ENCODE measurements at places on chromosomes 3 and 15. TPM values are rescaled to one million over a fixed set of nuclear protein-coding genes. Genes with fewer than 3 reads are reported as not detected.

- no peak for DNase-seq
Measured at GRCh38 chr15:66433726-66434125, 47.0 kb downstream of the MAP2K1 start.

The SOX2 gene
- polyA plus RNA-seq = not detected

The NANOGP8 gene
- polyA plus RNA-seq = not detected

DNA sequence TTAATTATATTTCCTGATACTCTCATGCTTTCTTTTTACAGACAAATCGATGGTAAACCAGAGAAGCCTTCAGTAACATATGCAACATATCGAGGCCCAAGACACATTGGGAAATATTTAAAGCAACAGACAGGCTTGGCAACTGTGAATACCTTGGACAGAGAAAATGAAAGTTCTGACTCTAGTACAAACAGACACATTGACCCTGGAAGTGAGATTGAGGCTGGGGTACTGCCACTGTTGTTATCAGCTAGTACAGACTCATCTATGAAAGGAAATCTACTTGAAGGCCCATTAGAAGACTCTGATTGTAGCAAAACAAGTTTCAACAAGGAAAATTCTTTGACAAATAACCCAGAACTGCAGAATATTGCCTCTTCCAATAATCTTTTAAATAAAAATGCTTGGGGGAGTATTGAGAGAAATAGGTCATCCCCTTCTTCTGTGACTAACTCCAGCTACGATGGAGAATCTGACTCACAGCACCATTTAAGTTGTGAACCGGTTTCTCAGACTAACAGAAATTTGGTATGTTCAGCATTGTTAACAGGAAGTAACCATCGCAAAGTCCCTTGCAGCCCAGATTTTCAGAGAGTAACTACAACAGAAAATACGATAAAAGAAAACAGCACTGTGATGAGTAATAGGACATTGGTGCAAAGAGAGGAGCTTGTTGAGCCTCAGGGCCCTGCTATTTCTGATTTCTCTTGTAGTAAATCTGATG, 50.2 kb downstream of the CRYBG3 start:
- DNase-seq = no peak

The PRR20G gene
- not detected for polyA plus RNA-seq

DNA sequence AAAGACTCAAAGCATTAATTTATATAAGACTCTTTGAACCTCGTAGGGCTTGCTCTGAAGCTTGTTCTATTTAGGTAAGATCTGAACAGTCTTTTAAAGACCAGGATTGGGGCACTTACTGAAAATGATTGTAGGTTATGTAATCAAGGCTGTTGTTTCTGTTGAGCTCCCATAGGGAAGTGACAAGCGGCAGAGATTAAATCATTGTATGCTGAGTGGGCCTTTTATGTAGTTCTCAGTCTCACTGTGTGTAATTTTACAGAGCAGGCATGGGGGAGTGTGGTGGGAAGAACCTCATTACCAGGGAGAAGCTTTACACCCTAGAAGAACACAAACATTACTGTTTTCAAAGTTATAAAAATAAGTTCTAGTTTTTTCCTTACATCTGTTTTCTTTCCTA, 160.0 kb upstream of the SNTN start:
- DNase-seq = no peak

DNA sequence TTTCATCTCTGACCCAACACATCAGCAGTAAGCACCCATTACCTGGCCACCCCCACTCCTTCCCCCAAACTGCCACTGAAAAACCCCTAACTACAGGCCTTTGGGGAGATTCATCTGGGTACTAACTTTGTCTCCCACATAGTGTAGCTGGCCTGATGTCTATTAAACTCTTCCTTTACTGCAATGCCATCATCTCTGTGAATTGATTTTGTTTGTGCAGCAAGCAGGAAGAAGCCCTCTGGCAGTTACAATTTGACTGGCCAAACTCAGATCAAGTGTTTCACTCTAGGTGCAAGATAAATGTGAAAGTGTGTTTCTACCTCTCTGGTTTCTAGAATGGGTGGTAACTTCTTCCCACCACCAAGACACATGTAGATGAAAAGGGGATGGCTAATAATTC, 26.7 kb upstream of the OR5K4 start:
- DNase-seq = no peak

The ALS2CL gene
- polyA plus RNA-seq = 1.2 TPM

The ABHD6 gene
- polyA plus RNA-seq = 10.6 TPM

All from CD8-positive, alpha-beta memory T cell (primary cell).